ENCODE measurements at places on chromosomes 13 and 19. TPM values are rescaled to one million over a fixed set of nuclear protein-coding genes. Genes with fewer than 3 reads are reported as not detected.

The DHDH gene
- 4.2 TPM for total RNA-seq

The HMGB1 gene
- 686 TPM for total RNA-seq

The SYNGR4 gene
- total RNA-seq: 0.50 TPM

The KATNAL1 gene
- 8.3 TPM for total RNA-seq

The GZMM gene
- 20.7 TPM for total RNA-seq

The RAB20 gene
- 1.4 TPM for total RNA-seq

The CABP5 gene
- not detected for total RNA-seq

The GPR18 gene
- 2.4 TPM for total RNA-seq

The ZNF816 gene
- 10.4 TPM for total RNA-seq

The ZNF566 gene
- 5.3 TPM for total RNA-seq

The LHFPL6 gene
- 1.2 TPM for total RNA-seq

The MATK gene
- 12.7 TPM for total RNA-seq

The FGF21 gene
- total RNA-seq: not detected

The ZNF543 gene
- 3.5 TPM for total RNA-seq

DNA sequence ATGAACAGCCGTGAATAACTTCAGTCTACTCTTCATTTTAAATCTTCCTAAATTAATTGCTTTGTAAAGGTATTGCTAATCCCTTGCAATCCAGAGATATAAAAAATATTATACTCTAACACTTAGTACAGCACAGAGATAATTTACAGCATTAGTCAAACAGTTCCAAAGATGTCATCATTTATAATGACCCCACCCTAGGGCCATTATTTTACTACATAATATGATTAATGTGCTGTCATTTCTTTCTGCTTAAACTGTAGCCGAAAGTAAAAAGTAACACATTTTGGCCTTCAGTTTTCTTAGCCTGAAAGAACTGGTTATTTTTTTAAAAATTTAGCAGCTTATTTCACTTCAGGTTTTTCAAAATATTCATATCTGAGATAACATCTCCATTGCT is 256.3 kb upstream of the RFC3 start:
- no peak overlapping the region for H3K4me3 ChIP-seq
- peaks cover 5% of the 10 kb centered on the region for H3K27me3 ChIP-seq
- no peak overlapping the region for H3K27ac ChIP-seq
- H3K36me3 ChIP-seq: no peaks in the 10 kb centered on the region

GRCh38 chr19:31135841-31136240 is 213.4 kb downstream of the TSHZ3 start:
- peaks cover 6% of the 10 kb centered on the region for H3K27me3 ChIP-seq
- DNase-seq: no peak
- no peaks in the 10 kb centered on the region for H3K4me1 ChIP-seq
- H3K27ac ChIP-seq: no peak overlapping the region
- H3K4me3 ChIP-seq: no peak overlapping the region

- H3K27me3 ChIP-seq: no peaks in the 10 kb centered on the region
- peaks cover 9% of the 10 kb centered on the region for H3K36me3 ChIP-seq
- peak overlapping the region; percentile 64 for H3K4me3 ChIP-seq
- H3K27ac ChIP-seq: peak overlapping the region; percentile 59
Measured at GRCh38 chr19:10601999-10602329, 14.9 kb upstream of the AP1M2 start.

- H3K4me3 ChIP-seq: no peak overlapping the region
- no peak overlapping the region for H3K27ac ChIP-seq
- DNase-seq: no peak
- peaks cover 7% of the 10 kb centered on the region for H3K27me3 ChIP-seq
- no peaks in the 10 kb centered on the region for H3K4me1 ChIP-seq
- H3K36me3 ChIP-seq: no peaks in the 10 kb centered on the region
Measured at GRCh38 chr13:98280176-98280510, 103.1 kb upstream of the RNF113B start.

DNA sequence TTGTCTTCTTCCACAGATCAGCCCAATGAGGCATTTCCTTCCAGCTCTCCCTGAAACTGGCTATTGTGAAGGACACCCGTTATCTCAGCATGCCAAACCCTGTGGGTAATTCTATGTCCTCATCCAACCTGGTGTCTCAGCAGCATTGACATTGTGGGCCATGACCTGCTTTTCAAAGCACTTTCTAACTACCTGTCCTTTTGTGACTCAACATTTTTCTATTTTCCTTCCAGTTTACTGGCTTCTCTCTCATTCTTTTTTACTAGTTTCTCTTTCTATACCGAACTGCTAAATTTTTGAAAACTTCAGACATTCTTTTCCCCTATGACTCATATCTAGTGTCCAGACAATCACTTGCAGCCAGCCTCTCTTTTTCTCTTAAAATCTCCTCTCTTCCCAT is 136.4 kb upstream of the HTR2A start:
- no peaks in the 10 kb centered on the region for H3K4me1 ChIP-seq
- H3K27ac ChIP-seq: no peak overlapping the region
- DNase-seq: no peak
- H3K4me3 ChIP-seq: no peak overlapping the region
- peaks cover 24% of the 10 kb centered on the region for H3K27me3 ChIP-seq
- H3K36me3 ChIP-seq: no peaks in the 10 kb centered on the region

- H3K4me1 ChIP-seq: no peaks in the 10 kb centered on the region
- no peak overlapping the region for H3K27ac ChIP-seq
- DNase-seq: no peak
- H3K27me3 ChIP-seq: peaks cover 15% of the 10 kb centered on the region
- no peak overlapping the region for H3K4me3 ChIP-seq
- no peaks in the 10 kb centered on the region for H3K36me3 ChIP-seq
Measured at GRCh38 chr13:95386370-95386769, 85.1 kb upstream of the ABCC4 start.

GRCh38 chr19:13526552-13526951 is 20.3 kb upstream of the CACNA1A start:
- no peaks in the 10 kb centered on the region for H3K4me1 ChIP-seq
- no peak overlapping the region for H3K4me3 ChIP-seq
- H3K27me3 ChIP-seq: peaks cover 26% of the 10 kb centered on the region
- DNase-seq: peak; percentile 52
- peaks cover 2% of the 10 kb centered on the region for H3K36me3 ChIP-seq

DNA sequence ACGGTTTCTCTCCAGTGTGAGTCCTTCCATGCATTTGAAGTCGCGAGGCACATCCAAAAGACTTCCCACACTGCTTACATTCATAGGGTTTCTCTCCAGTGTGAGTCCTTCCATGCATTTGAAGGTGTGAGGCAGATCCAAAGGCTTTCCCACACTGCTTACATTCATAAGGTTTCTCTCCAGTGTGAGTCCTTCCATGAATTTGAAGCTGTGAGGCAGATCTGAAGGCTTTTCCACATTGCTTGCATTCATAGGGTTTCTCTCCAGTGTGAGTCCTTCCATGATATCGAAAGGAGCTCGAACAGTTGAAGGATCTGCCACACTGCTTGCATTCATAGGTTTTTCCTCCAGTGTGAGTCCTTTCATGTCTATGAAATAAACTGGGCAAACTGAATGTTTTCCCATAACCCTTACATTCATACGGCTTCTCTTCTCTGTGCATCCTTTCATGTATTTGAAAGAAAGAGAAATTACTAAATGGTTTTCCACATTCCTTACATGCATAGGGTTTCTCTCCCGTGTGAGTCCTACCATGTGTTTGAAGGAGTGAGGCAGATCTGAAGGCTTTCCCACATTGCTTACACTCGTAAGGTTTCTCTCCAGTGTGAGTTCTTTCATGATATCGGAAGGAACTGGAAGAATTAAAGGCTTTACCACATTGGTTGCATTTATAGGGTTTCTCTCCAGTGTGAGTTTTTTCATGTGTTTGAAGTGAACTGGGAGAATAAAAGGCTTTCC is 20.3 kb downstream of the ZNF433 start:
- DNase-seq: no peak
- no peaks in the 10 kb centered on the region for H3K27me3 ChIP-seq
- no peaks in the 10 kb centered on the region for H3K4me1 ChIP-seq
- H3K27ac ChIP-seq: no peak overlapping the region

GRCh38 chr19:47021536-47022139 is 2.0 kb downstream of the NPAS1 start:
- H3K27me3 ChIP-seq: peaks cover 41% of the 10 kb centered on the region
- no peak for DNase-seq
- H3K4me1 ChIP-seq: peaks cover 14% of the 10 kb centered on the region
- H3K4me3 ChIP-seq: no peak overlapping the region

- no peaks in the 10 kb centered on the region for H3K27me3 ChIP-seq
- H3K36me3 ChIP-seq: no peaks in the 10 kb centered on the region
- no peak overlapping the region for H3K27ac ChIP-seq
- no peaks in the 10 kb centered on the region for H3K4me1 ChIP-seq
- no peak overlapping the region for H3K4me3 ChIP-seq
Measured at GRCh38 chr13:100710176-100710575, 35.6 kb upstream of the TMTC4 start.

GRCh38 chr13:111470933-111471332 is 150.5 kb downstream of the TEX29 start:
- no peaks in the 10 kb centered on the region for H3K36me3 ChIP-seq
- no peak overlapping the region for H3K27ac ChIP-seq
- H3K4me3 ChIP-seq: no peak overlapping the region
- no peaks in the 10 kb centered on the region for H3K4me1 ChIP-seq

- no peaks in the 10 kb centered on the region for H3K27me3 ChIP-seq
- H3K27ac ChIP-seq: no peak overlapping the region
- no peak for DNase-seq
- H3K4me3 ChIP-seq: no peak overlapping the region
- no peaks in the 10 kb centered on the region for H3K36me3 ChIP-seq
- H3K4me1 ChIP-seq: no peaks in the 10 kb centered on the region
Measured at GRCh38 chr13:25674371-25674770, 302.6 kb downstream of the ATP8A2 start.

GRCh38 chr13:111387945-111388600 is 67.6 kb downstream of the TEX29 start:
- H3K4me1 ChIP-seq: peaks cover 35% of the 10 kb centered on the region
- H3K4me3 ChIP-seq: no peak overlapping the region
- H3K27ac ChIP-seq: no peak overlapping the region
- no peak for DNase-seq

- H3K4me3 ChIP-seq: no peak overlapping the region
- H3K27me3 ChIP-seq: peaks cover 9% of the 10 kb centered on the region
- H3K36me3 ChIP-seq: no peaks in the 10 kb centered on the region
- H3K27ac ChIP-seq: no peak overlapping the region
Measured at GRCh38 chr13:24032674-24033073, 127.8 kb upstream of the SPATA13 start.

GRCh38 chr13:76832258-76832988 is 53.8 kb downstream of the KCTD12 start:
- H3K4me3 ChIP-seq: no peak overlapping the region
- peaks cover 12% of the 10 kb centered on the region for H3K4me1 ChIP-seq
- no peak overlapping the region for H3K27ac ChIP-seq
- DNase-seq: no peak
- H3K27me3 ChIP-seq: no peaks in the 10 kb centered on the region

- peaks cover 16% of the 10 kb centered on the region for H3K4me1 ChIP-seq
- no peaks in the 10 kb centered on the region for H3K27me3 ChIP-seq
- peak overlapping the region; percentile 89 for H3K27ac ChIP-seq
Measured at GRCh38 chr19:27793128-27793643, 1419.8 kb downstream of the UQCRFS1 start.

- peaks cover 19% of the 10 kb centered on the region for H3K36me3 ChIP-seq
- H3K27me3 ChIP-seq: no peaks in the 10 kb centered on the region
- H3K4me3 ChIP-seq: no peak overlapping the region
Measured at GRCh38 chr13:32731576-32731975, 145.3 kb downstream of the PDS5B start.

- no peaks in the 10 kb centered on the region for H3K4me1 ChIP-seq
- H3K27ac ChIP-seq: no peak overlapping the region
- H3K27me3 ChIP-seq: no peaks in the 10 kb centered on the region
- H3K36me3 ChIP-seq: no peaks in the 10 kb centered on the region
Measured at GRCh38 chr13:53310786-53311185, 282.2 kb downstream of the OLFM4 start.

GRCh38 chr19:4208385-4209094 is 20.8 kb upstream of the EBI3 start:
- no peaks in the 10 kb centered on the region for H3K27me3 ChIP-seq
- no peak overlapping the region for H3K27ac ChIP-seq
- DNase-seq: no peak
- no peak overlapping the region for H3K4me3 ChIP-seq
- peaks cover 2% of the 10 kb centered on the region for H3K4me1 ChIP-seq
- no peaks in the 10 kb centered on the region for H3K36me3 ChIP-seq

- H3K36me3 ChIP-seq: no peaks in the 10 kb centered on the region
- H3K4me3 ChIP-seq: no peak overlapping the region
- no peaks in the 10 kb centered on the region for H3K27me3 ChIP-seq
- DNase-seq: no peak
Measured at GRCh38 chr13:50598338-50598737, 245.2 kb downstream of the DLEU7 start.

DNA sequence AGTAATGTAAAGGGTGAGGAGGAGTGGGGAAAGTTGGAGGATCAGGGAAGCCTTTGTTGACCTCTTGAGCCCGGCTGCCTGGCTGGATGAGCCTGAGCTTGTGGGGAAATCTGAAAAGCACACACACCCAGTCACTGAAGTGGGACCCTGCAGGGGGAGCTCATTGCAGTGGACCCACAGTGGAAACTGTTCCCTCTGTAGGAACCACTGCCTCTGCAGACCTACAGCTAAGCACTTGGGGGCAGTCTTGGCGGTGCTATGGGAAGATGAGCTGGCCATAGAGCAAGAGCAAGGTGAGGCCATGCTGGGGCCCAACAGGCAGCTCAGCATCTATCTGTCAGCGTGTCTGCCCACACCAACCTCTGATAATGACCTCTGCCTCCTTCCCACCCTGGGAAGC is 294.8 kb downstream of the TSHZ3 start:
- no peaks in the 10 kb centered on the region for H3K4me1 ChIP-seq
- DNase-seq: peak; percentile 62
- no peaks in the 10 kb centered on the region for H3K36me3 ChIP-seq
- H3K27ac ChIP-seq: no peak overlapping the region
- H3K27me3 ChIP-seq: peaks cover 21% of the 10 kb centered on the region

GRCh38 chr13:74084375-74084935 is 49.7 kb downstream of the KLF12 start:
- peaks cover 65% of the 10 kb centered on the region for H3K4me1 ChIP-seq
- H3K36me3 ChIP-seq: peaks cover 11% of the 10 kb centered on the region
- no peak for DNase-seq
- no peak overlapping the region for H3K4me3 ChIP-seq
- H3K27ac ChIP-seq: no peak overlapping the region

DNA sequence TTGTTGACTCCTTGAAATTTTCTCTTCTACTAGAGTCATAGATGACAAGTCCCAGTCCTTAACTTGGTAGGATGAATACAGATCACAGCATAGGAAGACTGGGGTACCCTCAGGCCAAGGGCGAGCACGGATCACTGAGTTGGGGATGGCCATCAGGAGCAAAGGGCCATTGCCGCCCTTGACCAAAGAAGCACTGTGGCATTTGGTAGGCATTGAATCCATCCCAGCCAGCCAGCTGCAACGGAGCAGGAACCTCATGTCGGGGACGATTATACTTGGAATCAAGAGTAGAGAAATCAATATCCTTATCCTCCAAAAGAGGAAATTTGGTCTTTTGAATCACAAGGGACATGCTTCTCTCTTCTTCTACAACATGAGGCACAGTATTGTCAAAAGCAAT is 50.1 kb upstream of the ZNF573 start:
- no peak for DNase-seq
- no peak overlapping the region for H3K27ac ChIP-seq
- H3K4me3 ChIP-seq: no peak overlapping the region
- no peaks in the 10 kb centered on the region for H3K27me3 ChIP-seq
- no peaks in the 10 kb centered on the region for H3K4me1 ChIP-seq
- H3K36me3 ChIP-seq: no peaks in the 10 kb centered on the region

- no peak for DNase-seq
- H3K36me3 ChIP-seq: no peaks in the 10 kb centered on the region
- H3K4me3 ChIP-seq: no peak overlapping the region
- H3K4me1 ChIP-seq: no peaks in the 10 kb centered on the region
- peaks cover 20% of the 10 kb centered on the region for H3K27me3 ChIP-seq
Measured at GRCh38 chr13:28597641-28598040, 61.3 kb upstream of the POMP start.

Measured in activated naive CD4-positive, alpha-beta T cell treated with anti-CD3 and anti-CD28 coated beads for 36 hours (primary cell).